Naive thymus-derived CD8-positive, alpha-beta T cell (primary cell): ENCODE measurements at places on chromosomes 6 and 20.

DNA sequence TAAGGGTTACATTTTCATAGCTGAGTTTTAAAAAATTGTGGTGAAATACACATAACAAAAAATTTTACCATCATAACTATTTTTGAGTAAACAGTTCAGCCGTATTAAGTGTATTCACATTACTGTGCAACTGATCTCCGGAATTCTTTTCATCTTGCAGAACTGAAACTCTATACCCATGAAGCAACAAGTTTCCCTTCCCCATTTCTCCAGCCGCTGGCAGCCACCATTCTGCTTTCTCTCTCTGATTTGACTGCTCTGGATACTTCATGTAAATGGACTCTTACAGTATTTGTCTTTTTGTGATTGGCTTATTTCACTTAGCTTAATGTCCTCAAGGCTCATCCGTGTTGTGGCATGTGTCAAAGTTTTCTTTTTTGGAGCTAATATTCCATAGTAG lies 341.6 kb downstream of the QKI start:
- no peak for DNase-seq

GRCh38 chr20:4009309-4009708 lies 6.0 kb downstream of the RNF24 start:
- DNase-seq = no peak

DNA sequence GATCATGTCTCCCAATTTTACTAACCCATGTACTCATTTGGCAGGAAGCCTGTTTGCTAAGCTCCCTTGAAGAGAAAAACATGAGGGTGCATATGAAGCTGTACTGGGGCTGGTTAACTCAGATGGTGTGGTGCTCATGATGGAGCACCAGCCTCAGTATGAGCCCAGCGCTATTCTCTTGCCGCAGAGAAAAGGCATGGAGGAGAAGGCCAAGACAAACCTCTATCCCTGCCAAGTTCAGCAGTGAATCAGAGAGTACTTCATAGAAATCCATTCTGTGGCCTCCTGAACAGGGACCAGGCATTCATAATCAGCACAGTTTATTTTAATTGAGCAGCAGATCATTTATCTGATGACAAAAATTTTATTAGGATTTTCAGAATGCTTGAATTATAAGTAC lies 398.1 kb downstream of the LMBRD1 start:
- DNase-seq = no peak

DNA sequence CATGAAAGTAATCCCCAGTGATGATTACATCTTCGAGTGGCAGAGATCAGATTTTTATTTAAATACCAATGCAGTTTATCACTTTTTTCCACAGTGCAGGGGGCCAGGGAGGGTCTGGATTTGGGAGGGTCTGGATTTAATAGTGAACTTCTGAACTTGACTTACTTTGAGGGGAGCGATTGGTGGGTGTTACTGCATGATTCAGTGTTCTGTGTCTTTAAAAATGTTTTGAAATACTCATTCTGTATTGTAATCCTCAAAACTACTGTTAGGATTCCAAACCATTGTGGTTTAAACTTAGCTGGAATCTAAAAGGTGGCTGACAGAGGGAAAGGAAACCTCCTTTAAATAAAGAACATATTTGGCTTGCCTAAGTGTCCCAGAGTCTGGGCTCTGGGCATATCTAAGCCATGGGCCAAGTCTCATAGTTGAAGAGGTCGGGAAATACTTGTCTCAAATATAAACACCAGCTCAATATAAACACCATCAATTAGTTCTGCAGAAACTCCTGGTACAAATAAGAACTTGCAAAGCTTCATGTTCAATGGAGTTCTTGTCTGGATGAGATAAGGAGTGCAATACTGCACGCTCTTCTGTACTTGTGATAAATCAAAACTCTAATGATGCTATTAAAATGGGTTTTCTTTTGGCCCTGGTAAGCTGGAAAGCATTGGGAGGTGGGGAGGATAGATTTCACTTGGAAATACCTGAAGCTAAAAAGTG lies 14.4 kb downstream of the JARID2 start:
- DNase-seq = no peak

- no peak for DNase-seq
These were observed 45.1 kb downstream of the CEP85L start for GRCh38 chr6:118606268-118606667.

- no peak for DNase-seq
These were observed 26.7 kb upstream of the TFAP2B start for GRCh38 chr6:50791900-50792508.

GRCh38 chr6:87029711-87030314 lies 65.1 kb downstream of the CGA start:
- no peak for DNase-seq

GRCh38 chr6:87817183-87817582 lies 115.2 kb upstream of the AKIRIN2 start:
- DNase-seq = no peak

GRCh38 chr6:112231594-112232060 lies 22.7 kb downstream of the LAMA4 start:
- DNase-seq = no peak

DNA sequence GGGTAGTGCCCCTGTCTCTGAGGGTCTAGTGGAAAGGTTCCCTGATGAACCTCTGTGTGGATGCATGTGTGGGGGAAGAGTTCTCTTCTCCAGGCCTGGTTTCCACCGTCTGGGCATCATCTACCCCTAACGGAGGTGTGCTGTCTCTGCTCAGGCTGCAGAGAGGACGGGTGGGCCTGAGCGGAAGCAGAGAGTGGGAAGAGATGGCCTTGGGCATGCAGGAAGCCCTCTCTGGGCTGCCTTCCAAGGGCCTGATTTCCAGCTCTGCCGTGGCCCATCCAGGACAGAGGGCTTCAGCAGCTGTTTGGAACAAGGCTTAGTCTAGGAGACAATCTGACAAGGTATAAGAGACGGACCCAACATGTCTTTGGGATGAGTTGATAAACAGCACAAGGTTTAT lies 220.1 kb upstream of the DTNBP1 start:
- no peak for DNase-seq

DNA sequence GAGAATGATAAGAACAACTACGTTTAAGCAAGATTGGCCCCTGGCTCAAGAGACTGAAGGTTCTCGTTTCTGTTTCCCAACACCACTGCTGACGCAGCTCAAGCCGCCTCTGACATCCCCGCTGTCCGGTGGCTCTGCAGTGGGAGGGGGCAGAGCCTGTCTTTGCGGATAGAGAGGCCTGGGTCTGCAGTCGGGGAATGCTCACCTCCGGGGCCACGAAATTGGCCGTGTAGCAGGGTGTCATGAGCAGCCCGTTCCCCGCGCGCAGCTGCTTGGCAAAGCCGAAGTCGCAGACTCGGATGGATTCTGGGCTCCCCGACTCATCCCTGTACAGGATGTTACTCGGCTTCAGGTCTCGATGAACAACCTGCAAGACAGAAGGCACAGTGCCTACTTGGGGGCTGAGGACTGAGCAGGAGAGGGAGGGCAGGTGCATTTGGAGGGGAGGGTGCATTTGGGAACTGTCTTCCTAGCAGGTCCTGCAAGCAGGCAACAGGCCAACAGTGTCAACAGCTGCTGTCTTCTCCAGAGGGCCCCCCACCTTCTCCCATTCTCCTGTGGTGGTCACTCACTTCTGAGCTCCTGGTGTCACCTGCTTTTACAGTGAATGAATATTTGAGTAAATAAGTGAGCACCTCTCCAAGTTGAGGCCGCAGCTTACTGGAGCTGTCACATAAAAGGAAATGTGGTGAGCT lies 40.5 kb upstream of the MPC1 start:
- DNase-seq = no peak
